ENCODE measurements at places on chromosomes 5 and 9.

DNA sequence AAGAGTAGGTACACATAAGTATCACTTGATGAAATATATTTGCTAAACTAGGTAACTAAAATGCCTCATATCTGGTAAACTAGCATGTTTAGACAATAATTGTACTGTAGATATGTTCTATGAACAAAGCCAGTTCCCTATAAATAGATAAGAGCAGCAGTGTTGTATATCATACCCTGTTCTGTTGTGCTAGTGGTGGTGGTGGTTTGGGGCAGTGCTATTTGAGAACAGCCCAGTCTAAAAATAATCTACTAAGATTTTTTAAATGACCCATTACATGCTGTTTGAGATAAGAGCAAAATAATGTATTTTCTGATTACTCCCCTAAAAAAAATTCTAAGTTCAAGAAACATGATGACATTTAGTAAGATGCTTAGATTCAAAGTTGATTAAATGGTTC lies 829.2 kb upstream of the DMAC1 start:
- no peak for DNase-seq
- no peaks in the 10 kb centered on the region for H3K4me1 ChIP-seq
- no peaks in the 10 kb centered on the region for H3K36me3 ChIP-seq

- H3K27ac ChIP-seq, result no peak overlapping the region
- H3K4me3 ChIP-seq, result no peak overlapping the region
- no peak for DNase-seq
- peaks cover 4% of the 10 kb centered on the region for H3K27me3 ChIP-seq
- no peaks in the 10 kb centered on the region for H3K36me3 ChIP-seq
Observed at GRCh38 chr9:133737071-133737773, 930 bp downstream of the SARDH start.

DNA sequence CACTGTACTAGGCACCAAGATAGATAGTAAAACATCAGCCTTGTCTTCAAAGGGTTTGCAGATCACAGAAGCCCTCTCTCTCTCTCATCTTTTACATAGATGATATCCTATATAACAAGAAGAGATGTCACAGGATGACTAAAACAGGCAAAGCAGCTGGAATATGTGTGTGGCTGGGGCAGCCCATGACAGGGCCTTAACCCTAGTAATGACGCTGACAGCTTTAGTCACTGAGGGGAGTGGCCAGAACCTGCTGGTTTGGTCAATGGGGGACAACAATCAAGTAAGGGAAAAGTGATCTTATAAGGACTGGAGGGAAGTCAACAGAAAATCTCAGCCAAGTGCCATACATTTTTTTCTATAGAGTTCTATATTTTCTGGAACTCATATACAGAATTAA lies 41.9 kb upstream of the RIC1 start:
- peaks cover 14% of the 10 kb centered on the region for H3K4me1 ChIP-seq
- no peak overlapping the region for H3K4me3 ChIP-seq
- DNase-seq, result peak; percentile 95
- H3K36me3 ChIP-seq, result no peaks in the 10 kb centered on the region

GRCh38 chr9:116868201-116868600 lies 181.1 kb downstream of the TRIM32 start:
- H3K27me3 ChIP-seq, result no peaks in the 10 kb centered on the region
- H3K36me3 ChIP-seq, result no peaks in the 10 kb centered on the region
- DNase-seq, result no peak
- no peak overlapping the region for H3K4me3 ChIP-seq

DNA sequence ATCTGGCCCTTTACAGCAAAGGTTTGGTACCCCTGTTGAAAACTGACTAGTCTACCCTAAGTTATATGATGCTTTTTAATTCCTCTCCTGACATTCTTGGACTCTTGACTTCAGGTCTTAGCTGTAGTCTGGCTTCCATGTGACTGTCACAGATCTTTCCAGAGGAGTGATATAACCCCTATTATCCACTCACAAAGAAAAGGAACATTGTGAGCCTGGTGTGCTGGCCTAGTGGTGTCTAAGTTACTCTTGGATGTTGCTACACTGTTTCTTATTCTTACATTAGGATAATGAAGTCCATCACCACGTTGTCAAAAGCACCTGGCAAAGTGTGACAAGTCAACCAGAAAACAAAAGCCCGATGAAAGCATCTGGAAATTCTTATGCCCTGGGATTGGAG lies 49.8 kb downstream of the RAD23B start:
- no peaks in the 10 kb centered on the region for H3K27me3 ChIP-seq
- H3K36me3 ChIP-seq, result peaks cover 43% of the 10 kb centered on the region
- H3K27ac ChIP-seq, result no peak overlapping the region
- no peak overlapping the region for H3K4me3 ChIP-seq
- DNase-seq, result no peak

- peaks cover 2% of the 10 kb centered on the region for H3K36me3 ChIP-seq
- H3K27ac ChIP-seq, result no peak overlapping the region
Observed at GRCh38 chr5:94066437-94067207, 325.2 kb upstream of the POU5F2 start.

DNA sequence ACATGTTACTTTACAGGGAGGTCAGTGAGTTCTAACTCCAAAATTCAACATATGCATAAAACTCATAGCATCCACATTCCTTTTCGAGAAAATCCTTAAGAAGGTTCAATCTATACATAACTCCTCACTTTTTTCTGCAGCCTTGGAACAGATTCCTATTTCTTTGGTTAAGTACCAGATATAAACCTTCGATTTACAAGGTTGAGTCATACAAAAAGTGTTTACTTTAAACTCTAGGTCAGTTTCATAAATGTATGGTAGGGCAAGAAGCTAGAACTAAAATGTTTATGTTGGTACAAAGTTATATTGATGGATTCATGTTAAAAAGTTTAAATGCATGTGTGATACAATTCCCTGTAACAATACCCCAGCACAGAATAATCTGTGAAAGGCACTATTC lies 19.4 kb downstream of the CDKN2AIPNL start:
- peaks cover 6% of the 10 kb centered on the region for H3K4me1 ChIP-seq
- H3K27me3 ChIP-seq, result no peaks in the 10 kb centered on the region
- H3K27ac ChIP-seq, result peak overlapping the region; percentile 72
- DNase-seq, result peak; percentile 70

- H3K4me1 ChIP-seq, result no peaks in the 10 kb centered on the region
- H3K27ac ChIP-seq, result no peak overlapping the region
- H3K27me3 ChIP-seq, result peaks cover 6% of the 10 kb centered on the region
- H3K4me3 ChIP-seq, result no peak overlapping the region
- no peaks in the 10 kb centered on the region for H3K36me3 ChIP-seq
Observed at GRCh38 chr5:74424162-74424868, 216.2 kb downstream of the ENC1 start.

DNA sequence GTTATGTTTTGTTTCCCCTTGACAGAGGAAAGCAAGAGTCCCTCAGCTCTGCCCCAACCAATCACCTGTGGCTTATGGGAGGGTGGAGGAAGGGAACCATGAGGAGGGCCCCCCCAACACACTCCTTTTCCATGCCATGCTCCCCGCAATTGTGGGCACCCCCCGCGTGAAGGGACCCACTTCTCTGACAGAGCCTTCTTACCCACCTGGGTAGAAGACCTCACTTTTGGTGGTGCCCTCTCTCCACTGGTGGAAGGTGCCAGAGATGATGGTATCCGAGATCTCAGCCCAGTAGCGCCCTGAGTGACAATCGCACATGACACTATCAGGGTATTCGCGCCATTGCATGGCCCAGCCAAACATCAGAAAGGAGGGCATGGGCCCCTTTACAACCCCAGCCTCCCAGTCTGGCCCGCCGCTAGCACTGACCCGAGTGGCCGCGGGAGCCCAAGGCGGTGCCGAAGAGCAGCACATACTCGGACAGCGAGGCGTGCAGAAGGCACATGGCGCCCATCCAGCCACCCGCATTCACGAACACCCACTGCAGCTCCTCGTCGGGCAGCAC lies 714 bp downstream of the SIGMAR1 start:
- H3K27ac ChIP-seq, result peak overlapping the region; percentile 82
- peaks cover 4% of the 10 kb centered on the region for H3K4me1 ChIP-seq
- H3K27me3 ChIP-seq, result no peaks in the 10 kb centered on the region
- H3K36me3 ChIP-seq, result peaks cover 6% of the 10 kb centered on the region
- peak overlapping the region; percentile 84 for H3K4me3 ChIP-seq
- peak; percentile 22 for DNase-seq

GRCh38 chr9:132077881-132078698 lies 1.6 kb downstream of the MED27 start:
- peak overlapping the region; percentile 57 for H3K4me3 ChIP-seq
- H3K27ac ChIP-seq, result no peak overlapping the region
- H3K27me3 ChIP-seq, result no peaks in the 10 kb centered on the region
- peaks cover 6% of the 10 kb centered on the region for H3K4me1 ChIP-seq
- H3K36me3 ChIP-seq, result peaks cover 8% of the 10 kb centered on the region

DNA sequence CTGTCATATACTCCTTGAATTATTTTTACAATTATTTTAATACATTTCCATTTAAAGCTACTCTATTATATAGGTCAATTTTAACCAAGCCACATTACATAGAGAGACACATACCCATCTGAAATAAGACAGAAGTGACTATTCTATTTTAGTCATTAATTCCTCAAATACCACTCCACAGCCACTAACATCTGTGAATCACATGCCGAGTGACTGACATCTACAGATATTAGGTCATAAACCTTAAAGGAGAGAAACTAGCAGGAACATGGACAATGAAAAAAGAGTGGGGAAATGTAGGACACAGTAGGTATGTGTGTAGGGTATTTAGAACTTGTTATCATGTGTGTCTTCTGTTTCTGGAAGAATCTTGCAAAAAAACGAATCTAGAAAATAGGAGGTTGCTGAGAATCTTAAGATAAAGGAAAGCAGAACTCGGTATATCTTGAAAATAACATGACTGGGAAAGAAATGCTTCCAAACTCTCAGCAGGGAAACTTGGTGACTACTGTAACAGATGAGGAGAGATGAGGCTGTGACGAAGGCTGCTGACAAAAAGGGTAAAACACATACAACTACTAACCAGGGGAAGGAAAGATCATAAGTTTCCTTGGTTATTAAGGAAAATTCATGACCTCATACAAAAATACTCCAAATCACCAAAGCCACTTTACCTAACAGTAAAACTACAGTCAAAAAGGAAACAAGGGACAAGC lies 84.6 kb downstream of the PLPP1 start:
- H3K4me1 ChIP-seq, result peaks cover 4% of the 10 kb centered on the region
- peak; percentile 53 for DNase-seq
- H3K36me3 ChIP-seq, result no peaks in the 10 kb centered on the region
- H3K27ac ChIP-seq, result no peak overlapping the region

- no peak overlapping the region for H3K27ac ChIP-seq
- no peaks in the 10 kb centered on the region for H3K27me3 ChIP-seq
Observed at GRCh38 chr9:17272536-17272935, 137.7 kb downstream of the CNTLN start.

DNA sequence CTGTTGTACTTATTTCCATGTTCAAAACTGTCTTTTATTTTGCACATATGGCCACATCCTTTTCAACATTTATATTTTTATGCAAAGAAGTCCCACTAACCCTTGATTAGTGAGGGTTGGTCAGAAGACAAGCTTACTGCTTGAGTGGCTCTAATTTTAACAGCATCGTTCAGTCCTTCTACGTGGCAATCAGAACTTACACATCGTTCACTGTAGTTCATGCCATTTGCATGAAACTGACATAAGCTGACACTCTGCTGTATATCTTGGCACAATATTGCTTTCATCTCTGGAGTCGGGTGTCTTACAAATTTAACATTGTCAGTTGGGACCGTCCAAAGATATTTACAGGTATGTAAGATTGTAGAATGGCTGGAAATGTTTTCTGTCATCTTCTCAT lies 50.6 kb downstream of the MARCHF11 start:
- H3K4me3 ChIP-seq, result no peak overlapping the region
- no peaks in the 10 kb centered on the region for H3K36me3 ChIP-seq
- H3K27me3 ChIP-seq, result no peaks in the 10 kb centered on the region
- no peak overlapping the region for H3K27ac ChIP-seq
- no peak for DNase-seq

DNA sequence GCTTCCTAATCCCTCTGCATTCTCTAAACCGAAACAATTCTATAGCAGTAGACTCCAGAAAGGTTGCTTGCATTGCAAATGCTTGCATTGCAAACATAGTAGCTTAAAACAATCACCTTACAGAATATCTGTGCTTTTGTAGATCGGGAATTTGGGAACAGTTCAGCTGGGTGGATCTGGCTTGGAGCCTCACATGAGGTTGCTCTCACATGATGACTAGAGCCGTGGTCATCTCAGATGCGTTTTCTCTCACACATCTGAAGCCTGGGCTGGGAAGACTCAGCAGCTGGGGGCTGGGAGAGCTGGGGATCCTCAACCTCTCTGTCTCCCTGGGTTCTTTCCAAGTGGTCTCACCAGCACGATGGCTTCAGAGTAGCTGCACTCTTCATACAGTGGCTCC lies 127.8 kb downstream of the MSX2 start:
- H3K27me3 ChIP-seq, result no peaks in the 10 kb centered on the region
- no peak overlapping the region for H3K4me3 ChIP-seq
- DNase-seq, result no peak
- no peaks in the 10 kb centered on the region for H3K36me3 ChIP-seq
- no peaks in the 10 kb centered on the region for H3K4me1 ChIP-seq

- H3K4me3 ChIP-seq, result no peak overlapping the region
- no peak overlapping the region for H3K27ac ChIP-seq
- H3K4me1 ChIP-seq, result peaks cover 7% of the 10 kb centered on the region
Observed at GRCh38 chr5:81766611-81767010, 15.7 kb upstream of the SSBP2 start.

DNA sequence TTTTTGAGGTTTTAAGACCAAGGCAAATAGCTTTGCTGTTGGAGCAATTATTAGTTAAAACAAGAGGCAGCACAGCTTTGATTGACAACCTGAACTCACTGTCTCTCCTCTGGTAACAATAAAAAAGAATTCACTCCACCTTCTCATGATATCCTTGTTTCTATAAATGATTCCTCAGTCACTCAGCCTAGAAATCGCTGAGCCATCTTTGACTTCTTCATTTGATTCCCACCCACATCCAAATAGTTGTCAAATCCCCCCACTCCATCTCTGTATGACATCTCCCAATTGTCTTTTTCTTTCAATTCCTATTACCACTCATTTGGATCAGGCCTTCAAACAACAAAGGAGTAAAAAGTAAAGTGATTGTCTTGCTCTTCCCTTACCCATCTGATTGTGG lies 266.4 kb downstream of the MCTP1 start:
- H3K27ac ChIP-seq, result no peak overlapping the region
- DNase-seq, result no peak
- no peaks in the 10 kb centered on the region for H3K4me1 ChIP-seq

- peaks cover 32% of the 10 kb centered on the region for H3K36me3 ChIP-seq
- DNase-seq, result no peak
- no peak overlapping the region for H3K27ac ChIP-seq
- H3K27me3 ChIP-seq, result no peaks in the 10 kb centered on the region
- peaks cover 2% of the 10 kb centered on the region for H3K4me1 ChIP-seq
- no peak overlapping the region for H3K4me3 ChIP-seq
Observed at GRCh38 chr5:134171972-134172371, 4.8 kb downstream of the SKP1 start.

DNA sequence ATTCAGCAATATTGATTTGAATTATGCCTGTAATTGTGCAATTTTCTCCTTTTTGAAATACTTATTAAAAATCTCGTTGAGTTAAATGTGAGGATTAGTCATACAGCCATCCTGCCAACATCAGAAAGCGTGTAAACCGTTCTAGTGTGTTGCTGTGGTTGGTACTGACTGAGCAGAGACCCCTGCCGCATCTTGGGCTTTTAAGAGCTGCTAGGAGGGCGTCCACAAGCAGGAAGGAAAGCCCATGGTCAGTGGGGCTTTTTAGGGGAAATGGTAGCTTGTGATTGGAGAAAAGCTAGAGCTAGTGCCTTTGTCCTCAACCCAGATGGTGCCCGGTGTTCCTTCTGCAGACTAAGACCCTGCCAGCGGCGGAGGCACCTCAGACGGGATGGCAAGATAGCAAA lies 1.3 kb downstream of the SDHA start:
- peaks cover 11% of the 10 kb centered on the region for H3K4me1 ChIP-seq
- H3K27me3 ChIP-seq, result no peaks in the 10 kb centered on the region
- peaks cover 5% of the 10 kb centered on the region for H3K36me3 ChIP-seq
- H3K27ac ChIP-seq, result peak overlapping the region; percentile 17

Measured in IMR-90 (cell line).